Renal pelvis (tissue), 12 donors: ENCODE measurements at places on chromosomes 3 and 15. TPM values are rescaled to one million over a fixed set of nuclear protein-coding genes. Genes with fewer than 3 reads are reported as not detected.

DNA sequence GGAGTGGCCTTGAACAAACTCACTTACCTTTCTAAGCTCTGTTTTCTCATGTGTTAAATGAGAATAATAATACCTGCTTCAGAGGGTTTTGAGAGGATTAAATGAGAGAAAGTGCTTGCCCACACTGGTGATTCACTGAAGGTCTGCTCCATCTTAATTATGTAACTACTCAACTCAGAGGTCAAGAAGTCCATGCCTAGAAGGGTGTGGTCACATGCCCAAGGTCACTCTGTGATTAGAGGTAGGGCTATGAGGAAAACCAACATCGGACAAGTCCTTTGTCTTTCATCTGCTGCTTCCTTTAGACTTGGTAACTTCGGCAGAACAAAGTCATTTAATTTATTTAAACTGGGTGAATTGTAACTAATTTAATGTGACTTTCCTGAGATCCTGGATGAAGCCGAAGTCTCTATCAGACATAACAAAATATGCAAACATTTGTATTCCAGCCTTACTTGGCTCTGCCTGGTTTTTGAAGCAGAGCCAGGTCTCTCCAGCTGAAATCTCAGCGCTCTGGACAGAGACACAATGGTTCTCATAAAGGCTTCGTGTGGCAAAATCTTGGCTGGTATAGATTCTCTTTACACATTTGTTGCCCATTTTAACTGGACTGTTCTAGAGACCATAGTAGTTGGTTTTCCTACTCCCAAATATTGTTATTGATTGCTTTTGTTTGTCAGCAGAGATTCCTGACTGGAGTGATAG, 3.0 kb downstream of the CHRNA7 start:
- no peak for DNase-seq

DNA sequence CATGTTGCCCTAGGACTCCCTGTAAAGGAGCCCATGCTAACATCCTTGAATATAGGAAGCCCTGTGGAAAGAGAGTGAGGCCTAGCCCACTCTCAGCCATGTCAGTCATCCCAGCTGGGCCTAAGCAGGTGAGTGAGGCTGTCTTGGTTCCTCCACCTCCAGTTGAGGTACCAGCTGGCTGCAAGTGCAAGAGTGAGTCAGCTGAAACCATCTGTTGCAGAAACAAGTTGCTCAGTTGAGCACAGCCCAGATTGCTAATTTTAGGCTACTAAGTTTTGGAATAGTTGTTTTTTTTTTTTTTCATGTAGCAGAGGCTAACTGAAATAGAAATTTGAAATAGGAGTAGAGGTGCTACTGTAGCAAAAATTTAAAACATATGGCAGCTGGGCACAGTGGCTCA, 43.7 kb upstream of the ADPGK start:
- no peak for DNase-seq

- no peak for DNase-seq
Observed at GRCh38 chr3:71450162-71450561, 133.4 kb downstream of the FOXP1 start.

DNA sequence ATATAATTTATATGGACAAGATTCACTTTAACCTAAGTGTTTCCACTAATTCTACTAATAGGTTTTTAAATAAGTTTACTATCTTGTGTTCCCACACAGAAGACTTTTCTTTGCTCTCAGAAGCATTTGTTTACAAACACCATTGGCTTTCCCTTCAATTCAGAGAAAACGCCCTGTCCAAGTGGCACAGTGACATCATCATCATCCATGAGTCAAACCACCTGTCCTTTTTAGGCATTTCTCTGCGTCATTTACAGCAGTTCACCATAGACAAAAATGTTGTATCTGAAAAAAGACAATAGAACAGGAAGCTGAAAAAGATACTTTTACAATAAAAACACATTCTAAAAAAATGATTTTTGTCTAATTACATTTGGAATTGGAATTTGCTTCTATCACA, 9.3 kb upstream of the BCL2L10 start:
- no peak for DNase-seq

ILDR1 gene
- 6.7 TPM for polyA plus RNA-seq

COL6A6 gene
- polyA plus RNA-seq = 1.9 TPM

UROC1 gene
- 0.13 TPM for polyA plus RNA-seq

- DNase-seq = no peak
Observed at GRCh38 chr15:45287390-45287956, 35.4 kb downstream of the SLC28A2 start.

ANKDD1A gene
- polyA plus RNA-seq = 7.8 TPM

ITIH3 gene
- polyA plus RNA-seq = 9.5 TPM

LRTM1 gene
- not detected for polyA plus RNA-seq

DNA sequence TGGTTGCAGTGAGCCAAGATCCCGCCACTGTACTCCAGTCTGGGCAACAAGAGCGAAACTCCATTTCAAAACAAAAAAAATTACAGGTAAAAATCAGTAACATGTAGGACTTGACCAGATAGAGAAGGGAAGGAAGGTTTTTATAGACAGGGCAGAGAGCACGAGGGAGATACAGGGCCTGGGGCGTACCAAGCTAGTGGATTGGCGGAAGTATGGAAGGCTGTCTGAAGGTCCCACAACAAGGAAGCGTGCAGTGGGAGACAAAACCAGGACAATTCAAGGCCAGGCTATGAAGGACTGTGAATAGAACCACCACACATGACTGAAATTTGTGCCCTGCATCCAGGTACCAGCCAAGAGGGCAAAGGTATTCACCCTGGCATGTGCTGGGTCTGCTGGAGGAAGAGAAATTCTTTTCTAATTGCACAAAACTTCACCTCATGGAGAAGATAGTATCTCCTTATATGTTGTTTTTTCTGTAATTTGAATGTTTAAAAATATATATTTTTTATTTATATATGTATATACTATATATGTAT, 33.0 kb upstream of the BCL2A1 start:
- no peak for DNase-seq

DNA sequence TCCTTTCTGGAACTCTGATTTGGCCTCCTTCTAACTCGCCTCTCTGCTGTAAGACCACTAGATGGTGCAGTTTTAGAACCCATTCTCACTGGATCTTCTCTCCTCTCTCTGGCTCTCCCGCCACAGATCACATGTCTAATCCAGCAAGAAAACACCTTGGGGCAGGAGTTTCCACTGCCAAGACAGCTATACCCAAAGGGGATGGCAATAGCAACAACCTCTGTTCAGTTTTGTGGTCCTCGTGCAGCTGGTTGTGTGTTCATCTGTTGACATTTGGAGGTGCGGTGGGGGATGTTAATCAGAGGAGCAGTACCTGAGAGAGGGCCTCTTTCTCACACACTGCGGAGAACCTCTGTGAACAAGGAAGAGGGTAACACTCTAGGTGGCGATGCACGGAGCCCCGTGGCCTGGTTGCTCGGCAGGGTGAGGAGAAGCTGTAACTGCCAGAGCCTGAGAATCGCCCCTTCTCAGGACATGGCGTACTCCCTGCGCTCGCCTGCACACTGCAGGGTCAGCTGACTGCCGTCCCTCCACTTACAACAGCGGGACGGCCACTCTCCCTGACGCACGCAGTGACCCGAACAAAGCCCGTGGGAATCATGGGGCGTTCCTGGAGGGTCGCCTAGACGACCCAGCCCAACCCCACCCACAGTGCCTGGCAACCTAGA, at the start of gene TEX55:
Gene TEX55 (plus strand): TSS at position 666 of the 668 bp plus-strand sequence. CDS start 25 bp downstream, outside the sequence.
- peak; percentile 28 for DNase-seq

DNA sequence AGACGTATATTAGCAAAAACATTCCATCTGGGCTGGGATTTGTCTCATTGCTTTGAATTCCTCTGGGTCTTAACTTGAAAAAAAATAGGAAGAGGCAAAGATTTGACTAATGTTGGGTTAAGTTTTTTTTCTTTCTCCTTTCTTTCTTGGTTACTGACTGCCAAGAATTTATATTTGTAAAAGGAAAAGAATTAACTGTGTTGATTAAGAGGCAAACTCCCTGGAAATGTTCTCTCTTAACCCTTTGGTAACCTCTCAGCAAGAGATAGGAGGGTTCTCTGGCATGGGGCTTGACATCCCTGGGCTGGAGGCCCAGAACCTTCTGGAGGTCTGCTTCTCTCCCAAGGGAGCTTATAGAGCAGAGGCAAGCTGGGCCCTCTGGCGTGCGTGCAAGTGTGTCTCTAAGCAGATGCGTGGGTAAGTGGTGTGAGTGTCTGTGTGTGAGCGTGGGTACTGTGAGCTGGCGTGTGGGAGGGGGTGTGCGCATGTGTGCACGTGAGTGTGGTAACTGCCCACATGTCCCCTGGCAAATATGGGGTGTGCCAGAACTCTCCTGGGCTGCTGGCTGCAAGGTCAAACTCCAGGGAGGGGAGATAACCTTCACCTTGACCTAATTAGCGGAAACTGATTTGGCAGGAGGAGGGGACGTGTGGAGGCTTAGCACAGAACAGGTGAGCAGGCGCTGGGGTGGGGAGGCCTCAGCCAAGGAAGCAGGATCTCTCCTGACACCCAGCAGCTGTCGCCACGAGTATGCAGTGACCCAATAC, 49.4 kb upstream of the MAGEF1 start:
- DNase-seq = peak; percentile 69

DNA sequence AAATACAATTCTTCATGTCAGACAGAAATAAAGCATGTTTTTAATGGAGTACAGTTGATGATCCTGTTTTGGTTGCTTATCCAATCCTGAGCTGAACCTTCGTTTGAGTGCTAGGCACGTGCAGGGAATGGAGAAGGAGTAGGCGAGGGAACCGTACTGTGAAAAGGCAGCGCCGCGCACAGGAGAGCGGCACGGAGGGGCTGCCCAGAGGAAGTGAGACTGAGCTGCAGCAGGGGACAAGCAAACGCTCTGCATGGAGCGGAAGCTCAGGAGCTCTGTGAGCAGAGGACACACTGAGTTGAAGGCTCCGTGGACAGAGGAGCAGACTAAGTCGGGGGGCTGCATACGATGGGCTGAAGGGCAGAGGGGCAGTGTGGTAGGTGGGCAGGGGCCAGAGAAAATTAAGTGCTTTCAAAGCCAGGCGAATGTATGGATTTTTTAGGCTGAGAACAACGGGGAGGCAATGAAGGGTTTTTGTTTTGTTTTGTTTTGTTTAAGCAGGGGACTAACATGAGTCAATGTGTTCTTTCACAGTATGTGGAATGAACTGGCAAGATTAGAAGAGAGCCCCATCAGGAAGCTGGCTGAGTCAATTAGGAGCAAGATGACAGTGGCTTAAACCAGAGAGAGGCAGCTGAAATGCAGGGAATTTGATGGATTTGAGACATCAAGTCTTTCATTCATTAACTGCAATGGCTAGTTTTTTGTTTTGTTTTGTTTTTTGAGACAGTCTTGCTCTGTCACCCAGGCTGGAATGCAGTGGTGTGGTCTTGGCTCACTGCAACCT, 23.8 kb upstream of the TM2D3 start:
- DNase-seq = no peak

CTXN2 gene
- 0.06 TPM for polyA plus RNA-seq

GRK7 gene
- 0.13 TPM for polyA plus RNA-seq

ARRDC4 gene
- polyA plus RNA-seq = 33.6 TPM

- peak; percentile 15 for DNase-seq
Observed at GRCh38 chr15:44458429-44458828, 31.0 kb downstream of the CTDSPL2 start.

DNA sequence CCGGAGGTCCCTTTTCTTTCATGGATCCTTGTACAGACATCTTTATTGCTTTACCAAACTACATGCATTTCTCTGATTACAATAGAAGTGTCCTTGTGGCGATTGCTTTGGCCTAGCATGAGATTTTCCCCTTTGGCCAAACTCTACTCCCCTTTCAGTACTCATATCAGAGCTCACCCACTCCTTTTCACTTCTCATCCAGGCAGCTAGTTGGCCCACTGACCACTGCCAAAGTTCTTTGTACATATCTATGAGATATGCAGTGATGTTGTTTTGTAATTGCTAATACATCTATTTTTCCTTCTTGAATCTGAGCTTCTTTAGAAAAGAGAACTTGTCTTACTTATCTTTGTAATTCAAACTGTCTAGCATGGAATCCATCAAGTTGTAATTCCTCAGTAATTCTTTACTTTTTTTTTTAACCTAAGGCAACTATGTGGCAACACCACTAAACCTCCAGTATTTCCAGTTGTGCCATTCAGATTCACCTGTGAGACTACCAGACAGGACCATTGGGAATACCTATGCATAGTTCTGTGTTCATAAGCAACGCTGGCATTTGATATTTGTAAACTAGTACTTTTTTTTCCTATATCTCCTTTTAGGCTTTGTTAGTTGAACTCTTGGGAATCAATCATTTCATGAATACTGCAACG, 39.2 kb downstream of the AADACL2 start:
- DNase-seq = no peak

DNA sequence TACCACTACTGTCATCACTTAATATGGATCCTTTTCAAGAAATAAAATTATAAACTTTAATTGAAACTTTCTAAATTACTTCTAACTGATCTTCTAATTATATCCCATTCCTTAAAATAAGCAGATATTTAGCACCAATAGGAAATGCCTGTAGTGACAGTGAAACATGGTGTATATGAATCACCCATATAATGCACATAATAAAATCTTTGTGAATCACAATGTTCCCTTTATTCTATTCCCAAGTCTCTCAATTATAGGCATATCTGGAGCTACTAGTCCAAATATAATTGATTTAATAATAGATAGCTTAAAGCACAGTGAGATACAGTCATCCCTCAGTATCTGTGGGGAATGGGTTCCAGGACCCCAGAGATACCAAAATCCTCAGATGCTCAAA, 490.3 kb downstream of the NLGN1 start:
- DNase-seq = no peak

TBC1D23 gene
- polyA plus RNA-seq = 36.1 TPM

SLC28A1 gene
- polyA plus RNA-seq = 7.7 TPM

DNA sequence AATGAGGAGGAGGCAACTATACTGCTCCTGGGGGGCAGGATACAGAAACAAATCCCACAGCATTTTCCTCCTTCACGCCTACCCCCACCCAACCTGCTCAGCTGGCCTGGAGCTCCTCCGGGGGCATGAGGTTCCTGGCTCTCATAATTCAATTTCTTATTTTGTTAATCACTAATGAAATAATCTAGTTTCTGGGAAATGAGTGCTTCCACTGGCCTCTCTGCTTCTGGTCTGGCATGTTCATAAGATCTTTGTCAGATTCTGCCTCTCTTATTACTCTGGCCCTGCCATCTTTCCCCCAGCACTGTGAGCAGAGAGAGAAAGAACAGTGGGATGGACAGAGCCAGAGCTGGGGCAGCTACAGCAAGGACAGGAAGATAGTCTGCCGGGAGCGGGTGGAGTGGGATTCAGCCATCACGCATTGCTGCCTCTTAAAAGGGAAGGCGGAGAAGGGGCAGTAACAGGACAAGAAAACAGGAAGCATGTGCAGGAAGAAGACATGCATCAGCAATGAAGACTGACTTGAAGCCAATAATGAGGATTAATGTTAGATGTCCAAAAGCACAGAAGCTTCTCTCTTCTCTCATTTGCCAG, 13.6 kb downstream of the RPAP1 start:
- no peak for DNase-seq

DNA sequence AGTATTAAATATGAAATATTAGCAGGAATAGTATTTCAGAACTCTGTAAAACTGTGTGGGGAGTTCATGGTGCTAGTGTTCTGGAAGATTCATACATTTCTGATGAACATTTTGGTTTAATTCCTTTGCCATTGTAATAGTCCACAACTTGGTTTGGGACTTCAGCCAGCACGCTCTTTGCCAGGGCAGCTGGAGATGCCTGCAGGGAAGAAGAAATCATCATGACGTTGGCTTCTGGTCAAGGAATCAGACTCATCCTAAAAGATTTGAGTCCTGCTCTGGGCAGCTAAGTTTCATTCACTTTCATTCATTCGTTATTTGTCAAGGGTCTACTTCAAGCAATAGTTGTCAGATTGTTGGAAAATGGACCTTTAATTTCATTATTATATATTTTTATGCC, 32.4 kb upstream of the MRPL3 start:
- DNase-seq = no peak

- DNase-seq = peak; percentile 29
Observed at GRCh38 chr15:55434989-55435825, 26.9 kb downstream of the PIERCE2 start.

GRCh38 chr3:187828579-187829452, 83.5 kb upstream of the BCL6 start:
- DNase-seq = no peak
